ENCODE measurements at places on chromosomes 6 and 20.

- H3K4me1 ChIP-seq: no peaks in the 10 kb centered on the region
- H3K27ac ChIP-seq: no peak overlapping the region
- H3K4me3 ChIP-seq: no peak overlapping the region
- no peaks in the 10 kb centered on the region for H3K27me3 ChIP-seq
Observed at GRCh38 chr6:139109558-139109957, 25.3 kb upstream of the HECA start.

- no peak for DNase-seq
- no peak overlapping the region for H3K27ac ChIP-seq
- peaks cover 11% of the 10 kb centered on the region for H3K4me1 ChIP-seq
- no peaks in the 10 kb centered on the region for H3K36me3 ChIP-seq
- no peaks in the 10 kb centered on the region for H3K27me3 ChIP-seq
- H3K4me3 ChIP-seq: no peak overlapping the region
Observed at GRCh38 chr6:44472250-44472945, 84.9 kb downstream of the CDC5L start.

DNA sequence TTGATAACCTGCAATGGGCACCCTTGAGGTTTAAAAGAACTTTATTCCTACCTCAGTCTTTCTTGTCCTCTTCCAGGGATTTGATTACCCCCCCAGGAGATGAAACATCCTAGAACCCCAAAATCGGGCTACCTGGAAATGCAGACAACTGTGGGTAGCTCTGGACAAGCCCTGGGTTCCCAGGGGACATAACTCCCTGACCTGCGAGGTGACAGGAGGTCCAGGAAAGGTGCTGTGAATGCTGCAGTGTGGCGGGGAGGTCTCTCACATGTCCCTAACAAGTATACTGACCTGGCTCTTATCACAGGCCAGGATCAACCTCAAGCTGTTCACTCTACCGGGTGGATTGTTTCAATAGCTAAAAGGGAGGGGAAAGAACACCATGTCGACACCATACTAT lies 11.6 kb downstream of the JAG1 start:
- DNase-seq: no peak
- no peak overlapping the region for H3K27ac ChIP-seq
- H3K4me3 ChIP-seq: no peak overlapping the region

- no peak for DNase-seq
- H3K36me3 ChIP-seq: no peaks in the 10 kb centered on the region
- no peaks in the 10 kb centered on the region for H3K4me1 ChIP-seq
- no peak overlapping the region for H3K4me3 ChIP-seq
- no peaks in the 10 kb centered on the region for H3K27me3 ChIP-seq
Observed at GRCh38 chr20:13659288-13659687, 20.6 kb upstream of the TASP1 start.

GRCh38 chr6:33875696-33876095 lies 71.9 kb upstream of the MLN start:
- DNase-seq: no peak
- no peak overlapping the region for H3K4me3 ChIP-seq
- no peak overlapping the region for H3K27ac ChIP-seq
- no peaks in the 10 kb centered on the region for H3K36me3 ChIP-seq

DNA sequence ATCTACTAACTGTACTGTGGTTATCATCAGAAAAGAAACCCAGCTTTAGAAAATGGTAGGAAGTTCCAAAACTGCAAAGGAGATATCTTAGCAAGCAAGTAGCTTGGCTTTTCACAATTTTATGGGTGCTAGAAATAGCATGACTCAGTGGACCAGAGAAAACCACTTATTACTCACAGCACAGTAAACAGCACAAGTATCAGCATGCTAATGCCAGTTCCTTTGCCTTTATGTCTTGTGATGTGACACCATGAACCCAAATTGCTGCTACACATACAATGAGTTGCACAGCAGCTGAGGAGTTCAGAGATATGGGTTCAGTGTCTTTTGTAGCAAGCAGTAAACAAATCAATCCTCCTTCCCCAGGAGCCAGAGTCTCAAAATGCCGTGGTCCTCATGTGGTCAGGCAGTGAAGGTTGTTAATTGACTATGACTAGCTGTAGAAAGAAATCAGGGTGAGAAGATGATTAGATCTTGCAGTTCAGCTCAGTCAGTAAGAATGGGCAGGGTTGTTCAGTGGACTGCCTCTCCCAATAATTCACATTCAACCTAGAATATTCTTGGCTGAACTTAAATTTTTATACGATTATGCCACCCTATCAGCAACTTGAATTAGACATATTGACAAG lies 73.3 kb downstream of the OPRM1 start:
- H3K27me3 ChIP-seq: no peaks in the 10 kb centered on the region
- H3K36me3 ChIP-seq: no peaks in the 10 kb centered on the region
- no peak for DNase-seq
- H3K27ac ChIP-seq: no peak overlapping the region

DNA sequence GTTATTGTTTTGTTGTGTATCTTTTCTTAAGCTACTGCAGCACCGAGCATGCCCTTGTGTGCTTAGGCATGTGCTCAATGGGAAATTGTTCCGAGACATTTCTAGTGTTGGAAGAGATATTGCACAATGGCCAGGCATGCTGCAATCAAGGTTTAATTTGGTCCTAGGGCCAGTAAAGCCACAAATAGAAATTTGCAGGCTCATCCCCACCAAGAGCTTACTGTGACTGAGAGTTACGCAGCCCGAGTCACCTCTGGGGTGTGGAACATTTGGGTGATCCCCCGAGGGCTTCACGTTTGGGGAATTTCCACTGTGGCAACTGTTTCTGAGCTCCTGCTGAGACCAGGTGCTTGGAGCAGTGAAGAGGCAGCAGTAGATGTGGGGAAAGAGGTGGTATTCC lies 65.8 kb downstream of the ADTRP start:
- no peaks in the 10 kb centered on the region for H3K27me3 ChIP-seq
- H3K4me1 ChIP-seq: peaks cover 15% of the 10 kb centered on the region
- H3K4me3 ChIP-seq: no peak overlapping the region
- DNase-seq: no peak
- H3K36me3 ChIP-seq: no peaks in the 10 kb centered on the region

All from hepatocyte (in vitro differentiated cells).